NCI-H2081 treated with DMSO at 0.1 percent for 48 hours (cell line): ENCODE measurements at places on chromosomes 11 and 22.

GRCh38 chr11:63660972-63661371 is 10.2 kb downstream of the ATL3 start:
- DNase-seq: no peak

DNA sequence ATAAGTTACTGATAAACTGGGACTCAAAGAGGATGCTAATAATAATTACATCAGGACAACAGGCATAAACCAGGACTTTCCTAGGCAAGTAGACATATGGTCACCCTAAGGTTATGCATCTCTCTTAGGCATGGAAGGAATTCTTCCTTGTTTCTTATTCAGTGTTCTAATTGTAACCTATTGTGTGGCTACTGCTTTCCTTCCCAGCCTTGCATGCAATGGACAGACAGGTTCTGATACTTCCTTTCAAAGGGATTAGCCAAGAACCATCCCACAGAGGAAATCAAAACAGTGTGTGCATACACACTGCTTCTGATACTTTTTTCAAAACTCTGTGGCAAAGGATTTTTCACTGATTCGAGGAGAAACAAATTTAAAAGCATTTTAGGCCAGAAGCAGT is 48.3 kb downstream of the RRAS2 start:
- DNase-seq: no peak

DNA sequence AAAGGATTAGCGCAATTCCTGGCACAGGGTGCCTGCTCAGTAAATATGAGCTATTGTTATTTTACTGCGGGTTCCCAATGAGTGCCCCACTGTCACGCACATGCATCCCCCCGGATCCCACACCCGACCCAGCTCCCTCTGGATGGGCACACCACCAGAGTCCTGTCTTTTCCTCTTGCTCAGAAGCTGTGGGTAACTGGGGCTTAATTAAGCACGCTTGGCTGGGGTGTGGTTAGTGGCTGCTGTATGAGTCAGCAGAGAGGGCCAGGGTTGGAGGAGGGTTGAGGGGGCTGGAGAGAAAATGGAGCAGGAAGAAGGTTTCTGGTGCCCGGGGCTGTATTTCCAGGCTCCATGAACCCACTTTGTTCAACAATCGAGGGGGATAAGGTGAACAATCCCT is 30.3 kb upstream of the NECTIN1 start:
- DNase-seq: no peak

DNA sequence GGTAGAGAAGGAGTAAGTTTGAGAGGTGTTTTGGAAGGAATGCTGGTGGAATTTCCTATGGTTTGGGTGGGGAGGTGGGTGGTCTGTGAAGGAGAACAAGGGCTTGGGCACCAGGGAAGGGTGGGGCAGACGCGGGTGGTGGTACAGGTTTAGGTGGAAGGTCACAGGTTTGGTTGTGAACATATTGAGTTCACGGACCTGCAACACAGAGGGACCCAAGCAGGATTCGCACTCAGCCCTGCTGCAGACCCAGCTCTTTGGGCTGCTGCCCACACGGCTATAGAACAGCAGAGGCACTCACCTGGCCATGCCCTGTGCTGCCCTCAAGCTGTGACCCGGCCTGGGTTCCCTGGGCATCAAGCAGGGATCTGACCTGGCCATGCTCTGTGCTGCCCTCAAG is 33.5 kb upstream of the EMID1 start:
- DNase-seq: no peak

DNA sequence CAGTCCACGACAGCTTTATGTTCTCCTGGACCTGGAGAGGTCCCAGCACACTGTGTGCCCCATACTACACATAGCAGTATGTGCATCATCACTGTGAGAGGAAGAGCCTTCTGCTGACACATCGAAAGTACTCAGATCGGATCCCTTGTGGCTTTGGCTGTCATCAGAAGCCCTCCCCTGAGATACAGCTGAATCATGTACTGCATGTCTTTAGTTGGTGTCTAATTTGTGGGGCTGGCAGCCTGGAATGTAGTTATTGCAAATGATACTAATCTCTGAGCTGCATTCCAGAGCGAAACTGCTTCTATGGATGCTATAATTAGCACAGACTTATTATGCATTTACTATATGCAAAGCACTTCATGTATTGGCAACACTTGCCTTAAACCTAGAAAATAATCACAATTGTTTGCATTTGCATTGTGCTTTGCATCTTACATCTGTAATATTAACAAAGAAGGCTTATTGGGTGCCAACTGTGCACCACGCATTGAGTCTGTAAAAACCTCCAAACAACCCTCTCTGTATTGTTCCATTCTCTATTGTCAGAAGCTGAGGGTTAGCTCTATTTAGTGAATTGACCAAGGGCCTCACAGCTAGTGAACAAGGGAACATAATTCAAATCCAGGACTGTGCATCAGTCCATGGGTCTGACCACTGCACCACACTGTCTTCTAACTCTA is 89.2 kb upstream of the CRTAM start:
- DNase-seq: no peak

GRCh38 chr22:19815093-19815822 is 39.4 kb downstream of the GNB1L start:
- DNase-seq: no peak

DNA sequence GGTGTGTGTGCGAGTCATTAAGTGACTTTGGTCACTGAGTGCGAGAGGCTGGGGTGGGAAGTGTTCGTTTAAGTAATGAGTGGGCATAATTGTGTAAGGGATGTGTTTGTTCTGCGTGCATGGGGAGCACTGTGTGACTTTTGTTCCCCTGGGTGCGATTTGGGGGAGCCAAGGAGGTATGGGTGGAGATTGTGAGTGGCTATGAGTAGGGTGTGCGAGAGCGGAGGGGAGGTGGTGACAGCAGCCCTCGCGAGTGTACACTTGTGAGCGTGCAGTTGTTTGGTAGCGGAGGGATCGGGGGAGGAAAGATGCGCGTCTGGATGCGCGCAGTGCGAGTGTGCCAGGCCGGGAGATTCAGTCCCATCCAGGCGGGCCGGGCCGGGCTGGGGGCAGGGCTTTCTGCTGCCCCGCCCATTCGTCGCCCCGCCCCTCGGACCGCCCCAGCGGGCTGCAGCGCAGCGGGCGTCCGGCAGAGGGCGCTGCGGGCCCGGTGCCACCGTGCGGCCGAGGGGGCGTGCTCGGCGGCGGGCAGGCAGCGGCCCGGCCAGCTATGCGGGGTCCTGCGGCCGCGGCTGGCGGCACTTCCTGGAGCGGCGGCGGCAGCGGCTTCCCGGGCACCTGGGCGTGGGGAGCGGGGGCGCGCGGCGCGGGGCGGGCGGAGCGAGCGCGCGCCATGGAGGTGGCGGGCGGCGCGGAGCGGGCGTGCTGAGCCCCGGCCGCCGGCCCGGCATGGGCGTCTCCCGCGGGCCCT is at the start of gene DGKZ:
TSS of gene DGKZ (plus strand) at position 578 of the 751 bp plus-strand sequence. CDS start 197 bp downstream, outside the sequence.
- no peak for DNase-seq

GRCh38 chr22:45585437-45585755 is 82.7 kb downstream of the FBLN1 start:
- no peak for DNase-seq

DNA sequence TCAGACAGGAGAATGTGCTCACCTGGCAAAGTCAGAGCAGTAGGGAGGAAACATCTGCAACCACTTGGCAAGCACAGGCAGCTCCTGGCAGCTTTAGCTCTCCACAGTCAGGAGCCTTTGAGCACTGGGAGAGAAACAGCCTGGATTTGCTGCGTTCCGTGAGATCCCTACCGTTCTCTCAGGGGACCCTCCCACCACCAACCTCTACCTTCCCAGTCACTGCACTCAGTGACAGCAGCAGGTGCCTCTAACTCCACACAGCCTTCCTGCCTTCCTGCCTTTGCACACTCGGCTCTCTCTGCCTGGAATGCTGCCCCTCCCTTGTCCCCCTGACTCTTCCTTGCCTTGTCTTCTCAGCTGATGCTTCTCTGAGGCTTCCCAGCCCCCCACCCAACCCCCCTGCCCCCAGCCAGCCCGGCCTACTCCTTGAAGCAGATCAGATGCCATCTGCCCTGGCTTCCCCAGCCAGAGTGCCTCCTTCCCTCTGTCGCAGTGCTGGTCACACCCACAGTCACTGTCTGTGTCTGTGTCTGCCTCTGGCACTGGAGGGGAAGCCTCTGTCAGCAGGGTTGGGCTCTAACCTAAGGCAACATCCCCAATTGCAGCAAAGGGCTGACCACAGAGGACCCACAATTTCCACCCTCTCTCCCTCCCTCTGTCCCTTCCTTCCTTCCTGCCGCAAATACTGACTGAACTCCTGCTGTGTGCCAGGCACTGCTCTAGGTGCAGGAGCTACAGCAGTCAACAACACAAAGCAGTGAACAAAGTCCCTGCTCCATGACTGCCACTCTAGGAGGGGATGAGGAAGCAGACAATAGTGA is 14.9 kb upstream of the TSKU start:
- DNase-seq: peak; percentile 27

- DNase-seq: no peak
Observed at GRCh38 chr11:22331771-22332170, 6.4 kb upstream of the SLC17A6 start.

DNA sequence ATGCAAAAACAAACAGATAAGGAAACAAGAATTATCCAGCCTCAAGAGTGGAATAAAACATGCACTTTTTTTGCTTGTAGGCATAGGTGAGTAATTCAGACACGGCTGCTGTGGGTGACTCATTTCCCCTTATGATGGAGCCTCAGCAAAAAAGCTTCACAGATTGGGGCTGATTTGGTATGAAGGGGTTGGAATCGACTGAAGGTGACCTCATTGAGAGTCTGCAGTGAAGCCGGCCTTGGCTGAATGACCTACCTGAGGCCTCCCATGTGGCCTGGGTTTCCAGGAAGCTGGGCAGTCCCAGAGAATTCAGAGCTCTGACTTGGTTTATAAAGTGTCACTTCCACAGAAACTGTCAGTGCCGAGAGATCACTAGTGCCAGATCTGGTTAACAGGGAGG is 34.2 kb upstream of the VPREB1 start:
- no peak for DNase-seq

GRCh38 chr11:2836315-2837095 is 49.1 kb downstream of the CDKN1C start:
- no peak for DNase-seq

- DNase-seq: no peak
Observed at GRCh38 chr11:85869781-85870180, 14.6 kb downstream of the CCDC83 start.

GRCh38 chr11:129724866-129725265 is 90.8 kb upstream of the TMEM45B start:
- no peak for DNase-seq

- DNase-seq: no peak
Observed at GRCh38 chr22:31637447-31637890, 24.5 kb downstream of the PISD start.

GRCh38 chr11:126419801-126420697 is 64.6 kb downstream of the ST3GAL4 start:
- DNase-seq: no peak

GRCh38 chr11:128806506-128807261 is 60.4 kb downstream of the KCNJ1 start:
- DNase-seq: no peak
